ENCODE measurements at places on chromosomes 7 and 10.
A peak's percentile ranks its signal among the peaks of the same experiment; 100 is the strongest.

- peak; percentile 25 for DNase-seq
These were observed 27.9 kb downstream of the OGDH start for GRCh38 chr7:44634187-44634838.

DNA sequence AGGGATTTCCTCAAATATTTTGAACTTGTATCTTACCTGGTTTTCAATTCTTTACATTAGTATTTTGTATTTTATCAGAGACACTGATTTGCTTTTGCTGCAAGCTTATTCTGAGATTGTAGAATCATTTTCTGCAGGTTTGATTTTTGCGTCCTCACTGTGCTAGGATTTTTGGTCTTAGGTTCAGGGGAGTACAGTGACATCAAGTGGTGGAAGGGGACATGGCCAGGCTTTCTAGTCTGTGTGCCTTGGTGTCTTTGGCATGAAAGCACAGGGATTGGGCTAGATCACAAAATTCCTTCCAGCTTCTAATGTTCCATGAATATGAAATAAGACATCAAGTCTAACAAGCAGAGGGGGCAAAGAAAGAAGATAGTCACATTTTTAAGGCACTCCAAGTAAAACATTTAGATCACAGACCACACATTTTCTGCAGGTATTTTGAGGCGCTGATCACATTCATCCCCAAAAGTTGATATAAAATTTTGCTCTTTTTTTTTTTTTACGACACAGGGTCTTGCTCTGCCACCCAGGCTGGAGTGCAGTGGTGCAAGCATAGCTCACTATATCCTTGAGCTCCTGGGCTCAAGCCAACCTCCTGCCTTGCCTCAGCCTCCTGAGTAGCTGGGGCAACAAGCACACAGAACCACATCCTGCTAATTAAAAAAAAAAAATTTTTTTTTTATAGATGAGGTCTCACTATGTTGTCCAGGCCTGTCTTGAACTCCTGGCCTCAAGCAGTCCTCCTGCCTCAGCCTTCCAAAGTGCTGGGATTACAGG is 124.4 kb downstream of the PON1 start:
- no peak for DNase-seq

GRCh38 chr7:28245123-28245878 is 64.7 kb upstream of the JAZF1 start:
- DNase-seq = no peak

DNA sequence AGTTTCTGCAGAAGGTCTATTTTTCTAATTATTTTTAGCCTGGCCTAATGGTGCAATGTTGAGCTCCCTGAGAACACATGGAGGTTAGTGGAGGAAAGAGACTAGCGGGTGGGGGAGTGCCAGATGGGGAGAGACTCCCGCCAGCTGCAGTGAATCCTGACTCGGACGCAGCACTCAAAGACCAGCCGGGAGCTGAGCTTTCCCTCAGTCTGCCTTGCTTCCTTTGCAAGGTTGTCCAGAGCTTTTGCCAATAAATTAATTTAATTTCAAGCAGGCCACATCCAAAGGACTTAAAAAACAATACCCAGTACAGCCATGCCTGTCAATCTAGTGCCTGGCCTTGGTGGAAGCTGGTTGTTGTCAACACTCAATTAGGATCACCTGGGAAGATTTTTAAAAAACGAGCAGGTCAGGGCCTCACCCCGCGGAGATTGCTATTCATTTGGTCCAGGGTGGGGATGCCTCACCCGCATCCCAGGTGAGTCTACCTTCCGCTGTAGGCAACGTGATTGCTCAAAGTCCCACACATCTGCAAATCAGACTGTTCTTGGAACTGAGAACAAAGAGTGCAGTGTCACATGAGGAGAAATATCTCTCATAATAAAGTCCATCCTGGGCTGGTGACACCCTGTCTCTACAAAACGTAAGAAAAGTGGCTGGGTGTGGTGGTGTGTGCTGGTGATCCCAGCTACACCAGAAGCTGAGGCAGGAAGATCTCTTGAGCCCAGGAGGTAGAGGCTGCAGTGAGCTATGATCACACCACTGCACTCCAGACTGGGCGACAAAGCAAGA is 4.0 kb downstream of the CLRN3 start:
- DNase-seq = no peak

DNA sequence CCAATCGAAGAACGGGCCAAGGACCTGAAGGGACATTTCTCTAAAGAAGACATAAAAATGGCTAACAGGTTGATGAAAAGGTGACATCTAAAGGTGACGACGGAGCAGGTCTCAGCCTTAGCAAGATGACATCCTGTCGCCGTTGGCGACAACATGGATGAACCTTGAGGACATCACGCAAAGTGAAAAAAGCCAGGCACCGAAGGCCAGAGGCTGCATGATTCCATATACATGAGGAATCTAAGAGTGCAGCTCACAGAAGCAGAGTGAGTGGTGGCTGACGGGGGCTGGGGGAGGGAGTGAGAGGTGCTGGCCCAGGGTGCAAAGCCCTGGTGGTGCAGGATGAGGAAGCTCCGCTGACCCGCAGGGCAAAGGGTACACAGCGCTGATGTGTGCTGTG is 34.1 kb upstream of the NKX6-2 start:
- no peak for DNase-seq

- peak; percentile 70 for DNase-seq
These were observed 49.8 kb downstream of the PAXIP1 start for GRCh38 chr7:154953006-154953684.

- no peak for DNase-seq
These were observed 89.4 kb upstream of the SLC13A1 start for GRCh38 chr7:123289200-123289599.

DNA sequence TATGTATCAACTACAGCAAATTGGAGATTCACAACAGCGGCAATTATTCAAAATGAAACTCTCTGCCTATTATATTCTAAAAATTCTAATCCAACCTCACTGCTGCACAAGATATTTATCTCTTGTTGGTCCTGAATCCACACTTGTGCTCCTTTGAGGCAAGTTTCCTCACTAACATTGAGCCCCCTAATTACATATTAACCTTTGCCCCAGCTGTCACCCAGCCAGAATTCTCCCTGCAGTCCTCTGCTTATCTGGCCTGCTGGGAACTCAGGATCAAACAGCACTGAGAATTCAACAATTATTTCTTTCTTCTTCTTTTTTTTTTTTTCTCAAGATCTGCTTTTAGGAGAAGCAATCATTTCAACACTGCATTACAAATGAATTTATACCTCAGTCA is 21.5 kb upstream of the PLAC9 start:
- DNase-seq = no peak

GRCh38 chr7:99123571-99124033 is 20.3 kb downstream of the SMURF1 start:
- DNase-seq = no peak

DNA sequence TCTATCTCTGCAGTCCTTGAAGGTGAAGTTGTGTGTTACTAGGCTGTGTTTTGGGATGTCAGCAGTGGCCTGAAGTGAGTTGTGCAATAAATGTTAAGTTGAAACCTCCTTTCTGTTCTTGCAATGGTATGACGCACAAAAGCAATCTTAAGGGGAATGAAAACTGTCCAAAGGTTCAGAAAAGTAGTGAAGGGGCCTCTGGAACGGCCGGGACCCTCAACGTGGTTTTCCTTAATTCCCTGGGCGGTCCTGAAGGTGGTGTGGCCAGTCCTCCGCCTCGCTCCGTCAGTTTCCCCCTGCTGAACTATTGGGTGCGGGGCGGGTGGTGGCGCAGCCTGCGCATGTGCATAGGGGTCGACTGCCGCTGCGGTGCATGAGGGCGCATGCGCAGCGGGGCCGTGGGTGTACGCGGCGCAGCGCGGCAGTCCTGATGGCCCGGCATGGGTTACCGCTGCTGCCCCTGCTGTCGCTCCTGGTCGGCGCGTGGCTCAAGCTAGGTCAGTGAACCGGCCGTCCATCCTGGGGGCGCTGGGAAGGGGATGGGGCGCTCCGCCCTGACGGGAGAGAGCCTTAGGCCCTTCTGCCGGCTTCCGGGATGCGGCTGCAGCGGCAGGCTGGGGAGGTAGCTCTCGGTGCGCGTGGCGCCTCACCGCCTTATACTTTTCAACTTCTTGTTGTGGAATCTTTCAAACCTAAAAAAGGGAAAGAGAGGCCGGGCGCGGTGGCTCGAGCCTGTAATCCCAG is at the start of gene SUMF2:
SUMF2 (plus strand) TSS at position 405 of the 744 bp plus-strand sequence; CDS start at position 431, 26 bp downstream.
- DNase-seq = peak; percentile 90

DNA sequence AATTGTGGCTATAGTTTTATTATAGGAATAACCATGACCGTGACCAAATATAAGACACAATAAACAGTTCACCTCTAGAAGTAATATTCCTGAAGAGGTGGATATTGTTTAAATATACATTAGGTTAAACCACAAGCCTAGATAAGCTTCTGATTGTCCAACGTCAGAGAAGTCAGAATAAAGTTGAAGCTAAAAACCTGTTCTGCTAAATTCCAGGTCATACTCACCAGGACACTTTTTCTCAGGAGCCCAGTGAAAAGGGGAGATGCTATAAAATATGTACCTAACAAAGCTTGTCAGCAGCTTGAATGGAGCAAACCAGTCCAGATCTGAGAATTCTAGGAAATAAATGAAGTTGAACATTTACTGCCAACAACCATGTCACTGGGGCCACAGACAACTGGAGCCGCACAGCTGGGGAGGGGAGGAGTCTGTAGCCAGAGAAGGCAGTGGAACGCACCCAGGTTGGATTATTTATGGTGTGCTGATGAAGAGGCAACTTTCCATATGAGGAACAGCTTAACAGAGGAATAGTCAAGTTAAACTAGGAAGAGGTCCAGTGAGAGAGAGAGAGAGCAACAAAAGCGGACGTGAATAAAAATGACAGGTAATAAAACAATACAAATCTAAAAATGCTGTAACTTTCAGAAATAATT is 191.1 kb downstream of the ZNF438 start:
- DNase-seq = no peak

GRCh38 chr7:100394077-100394476 is 20.8 kb downstream of the PILRA start:
- DNase-seq = no peak

- DNase-seq = no peak
These were observed 53.9 kb upstream of the RAB18 start for GRCh38 chr10:27450225-27450624.

All from CD4-positive, alpha-beta T cell treated with Interleukin-17A for 1 hour (primary cell).